Activated T-cell treated with anti-CD3 and anti-CD28 coated beads for 4 hours (primary cell): ENCODE measurements at places on chromosomes 2 and 18.

DNA sequence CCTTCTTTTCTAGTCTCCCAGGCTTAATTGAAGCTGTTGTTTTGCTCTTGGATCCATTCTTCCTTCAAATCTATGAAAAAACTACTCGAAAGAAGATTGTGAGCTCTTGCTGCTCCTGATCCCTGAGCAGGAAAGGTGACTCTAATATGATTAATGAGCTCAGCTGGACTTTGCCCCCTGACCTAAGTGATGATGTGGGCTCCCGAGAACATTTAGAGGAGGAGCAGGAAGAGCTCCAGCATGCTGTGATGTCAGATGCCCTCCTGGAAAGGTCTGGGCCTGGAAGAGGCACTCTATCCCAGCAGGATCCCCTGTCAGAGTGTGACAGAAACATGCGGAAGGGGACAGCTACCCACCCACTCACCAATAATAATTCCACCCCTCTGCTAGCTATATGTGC, 117.9 kb upstream of the PELI1 start:
- DNase-seq = no peak

- DNase-seq = no peak
These were observed 7.7 kb upstream of the AMMECR1L start for GRCh38 chr2:127893494-127893893.

DNA sequence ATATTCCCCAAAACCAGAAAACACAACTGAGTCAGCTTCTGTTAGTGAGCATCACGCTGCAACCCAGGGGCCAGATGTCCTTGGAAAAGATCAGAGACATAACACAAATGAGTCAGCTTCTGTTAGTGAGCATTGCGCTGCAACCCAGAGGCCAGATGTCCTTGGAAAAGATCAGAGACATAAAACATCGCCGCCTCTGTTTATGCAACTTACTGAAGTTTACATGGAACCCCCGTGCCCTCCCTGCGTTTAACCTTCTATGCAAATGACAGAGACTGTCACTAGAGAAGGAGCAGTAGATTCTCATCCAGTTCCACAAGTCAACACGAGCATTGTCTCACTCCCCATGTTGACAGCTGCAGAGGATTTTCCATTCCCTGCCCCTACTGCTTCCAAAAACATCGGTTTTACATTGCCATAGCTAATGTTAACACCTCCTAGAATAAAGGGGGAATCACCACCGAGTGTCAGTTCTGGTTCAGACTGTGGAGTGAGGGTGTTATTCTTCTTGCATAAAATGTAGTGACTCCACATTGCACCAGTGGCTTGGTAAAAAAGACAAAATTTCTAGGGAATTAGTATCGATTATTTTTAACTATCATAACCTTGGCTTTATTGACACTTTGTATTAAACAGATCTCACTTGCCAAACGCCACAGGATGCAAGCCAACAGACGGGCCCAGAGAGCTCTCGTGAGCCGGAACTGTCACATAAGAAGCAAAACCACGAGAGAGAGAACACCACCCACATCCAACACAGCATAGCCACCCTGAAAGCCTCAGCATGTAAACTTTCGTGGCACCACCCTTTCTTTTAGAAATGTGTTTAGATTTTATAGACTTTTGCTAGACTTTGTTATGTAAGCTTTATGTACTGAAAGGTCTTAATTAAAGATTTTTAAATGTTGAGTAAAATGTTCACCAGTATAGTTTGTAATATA, 87.7 kb downstream of the SH3YL1 start:
- DNase-seq = peak; percentile 30

GRCh38 chr2:218517434-218518206, 50.5 kb downstream of the USP37 start:
- DNase-seq = no peak

DNA sequence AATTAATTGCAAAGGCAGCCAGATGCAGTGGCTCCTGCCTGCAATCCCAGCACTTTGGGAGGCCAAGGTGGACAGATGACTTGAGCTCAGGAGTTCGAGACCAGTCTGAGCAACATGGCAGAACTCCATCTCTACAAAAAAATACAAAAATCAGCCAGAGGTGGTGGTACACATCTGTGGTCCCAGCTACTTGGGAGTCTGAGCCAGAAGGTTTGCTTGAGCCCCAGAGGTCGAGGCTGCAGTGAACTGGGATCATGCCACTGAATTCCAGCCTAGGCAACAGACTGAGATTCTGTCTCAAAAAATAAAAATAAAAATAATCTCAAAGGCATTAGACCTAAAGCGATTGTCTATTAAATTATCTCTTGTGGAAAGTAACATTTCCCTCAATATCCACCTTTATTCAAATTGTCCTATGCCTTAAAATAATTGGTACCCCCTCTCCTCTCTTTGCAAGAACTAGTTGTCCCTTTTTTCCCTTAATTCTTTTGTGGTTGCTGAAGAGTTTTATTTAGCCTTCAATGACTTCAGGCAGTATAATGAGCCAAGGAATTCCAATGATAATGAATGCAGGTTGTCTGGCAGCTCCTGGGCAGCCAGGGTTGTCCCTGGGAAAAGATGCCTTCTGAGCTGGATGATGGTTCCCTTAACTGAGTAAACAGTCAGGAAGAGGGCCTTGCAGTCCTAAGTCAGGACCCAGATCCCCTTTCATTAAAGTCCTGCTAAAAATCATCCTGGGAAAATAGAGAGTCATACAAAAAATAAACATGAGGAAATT, 32.2 kb downstream of the GPR75 start:
- DNase-seq = no peak

- no peak for DNase-seq
These were observed 319.4 kb upstream of the NCKAP5 start for GRCh38 chr2:133887676-133888040.

- DNase-seq = peak; percentile 86
These were observed 60.6 kb downstream of the SLC16A14 start for GRCh38 chr2:230007931-230008707.

DNA sequence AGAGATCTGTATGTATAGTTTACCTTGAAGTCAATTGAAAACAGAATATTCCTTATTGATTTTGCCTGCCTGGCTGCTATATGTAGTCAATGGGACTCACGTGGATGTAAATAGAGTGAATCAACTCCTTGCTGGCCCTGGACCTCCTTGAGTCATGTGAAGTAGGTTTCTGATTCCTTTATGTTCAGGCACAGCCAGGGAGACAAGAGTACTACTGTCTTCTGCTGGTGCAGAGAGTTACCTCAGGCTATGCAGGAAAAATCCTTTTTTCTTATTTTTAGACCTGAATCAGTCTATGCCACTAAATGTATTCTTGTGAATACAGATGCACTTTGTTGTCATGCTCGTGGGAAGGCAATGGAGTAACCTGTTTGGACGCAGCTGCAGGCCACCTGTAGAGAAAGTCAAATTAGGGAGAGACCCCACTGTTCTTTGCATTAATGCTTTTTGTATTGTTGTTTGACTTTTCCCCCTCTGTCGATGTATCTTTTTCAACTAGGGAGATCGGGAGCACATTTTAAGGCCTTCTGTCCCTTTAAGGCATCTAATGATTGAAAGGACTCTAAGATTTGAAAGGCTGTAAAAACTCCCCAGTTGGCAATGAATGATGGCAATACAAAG, 473.9 kb downstream of the ARHGAP15 start:
- DNase-seq = no peak

- no peak for DNase-seq
These were observed 67.7 kb downstream of the CLIP4 start for GRCh38 chr2:29182920-29183319.

- DNase-seq = no peak
These were observed 9.4 kb downstream of the GPR39 start for GRCh38 chr2:132426033-132426432.

DNA sequence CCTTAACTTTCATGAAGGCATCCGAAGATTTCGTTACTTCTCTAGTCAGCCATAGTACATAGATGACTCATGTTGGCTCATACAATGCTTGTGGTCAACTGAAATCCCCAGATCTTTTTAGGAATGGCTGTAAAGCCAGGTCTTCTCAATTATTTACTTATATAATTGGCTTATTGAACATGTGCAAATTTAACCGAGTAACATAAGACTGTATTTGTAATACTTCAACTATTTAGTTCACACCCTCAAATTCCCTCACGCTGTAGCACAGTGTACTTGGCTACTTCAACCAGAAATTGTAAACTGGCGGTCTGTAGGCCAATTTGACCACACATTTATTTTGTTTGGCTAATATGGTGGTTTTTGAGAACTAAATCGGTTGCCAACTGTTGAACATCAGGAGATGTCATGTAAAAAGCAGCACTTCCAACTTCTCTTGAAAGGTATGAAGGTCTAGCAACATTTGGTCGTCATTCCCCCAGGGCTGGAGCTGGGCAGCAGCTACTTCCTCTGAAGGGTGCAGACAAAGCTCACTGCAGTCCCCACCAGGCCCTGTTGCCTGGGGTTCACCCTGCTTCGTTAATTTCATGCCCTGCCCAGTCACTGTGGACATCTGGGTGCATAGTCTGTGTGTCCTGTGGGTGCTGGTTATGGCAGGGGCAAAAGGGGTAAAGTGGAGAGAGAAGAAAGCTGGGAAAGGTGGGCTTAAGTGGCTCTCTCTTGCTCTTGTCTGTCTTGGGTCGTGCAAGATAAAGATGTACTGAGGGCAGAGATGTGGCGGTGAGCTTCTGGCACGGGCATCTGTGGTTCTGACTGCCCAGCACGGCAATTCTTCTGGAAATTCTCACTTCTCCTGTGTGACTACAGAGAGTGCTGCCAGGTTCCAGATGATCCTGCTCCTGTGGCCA, 3.2 kb upstream of the SH3RF3 start:
- DNase-seq = no peak

- DNase-seq = no peak
These were observed 80.1 kb downstream of the MBP start for GRCh38 chr18:77052297-77052982.

DNA sequence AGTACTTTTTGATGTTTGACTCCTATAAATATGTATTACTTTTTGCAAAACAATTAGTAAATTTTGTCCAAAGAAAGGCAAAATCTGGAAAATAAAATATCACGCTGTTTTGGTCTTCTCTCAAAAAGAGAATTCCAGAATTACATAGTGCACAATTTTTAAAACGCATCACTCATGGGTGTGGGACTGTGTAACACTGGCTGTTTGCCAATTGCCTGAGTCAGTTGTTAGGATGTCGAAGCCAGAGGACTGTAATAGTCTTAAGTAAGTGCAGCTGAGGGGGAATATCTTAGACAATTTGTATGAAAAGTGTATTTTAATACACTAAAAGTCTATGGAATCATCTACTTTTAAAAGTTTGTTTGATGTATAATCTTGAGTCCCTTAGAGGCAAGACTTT, 24.1 kb upstream of the EPHA4 start:
- DNase-seq = no peak

DNA sequence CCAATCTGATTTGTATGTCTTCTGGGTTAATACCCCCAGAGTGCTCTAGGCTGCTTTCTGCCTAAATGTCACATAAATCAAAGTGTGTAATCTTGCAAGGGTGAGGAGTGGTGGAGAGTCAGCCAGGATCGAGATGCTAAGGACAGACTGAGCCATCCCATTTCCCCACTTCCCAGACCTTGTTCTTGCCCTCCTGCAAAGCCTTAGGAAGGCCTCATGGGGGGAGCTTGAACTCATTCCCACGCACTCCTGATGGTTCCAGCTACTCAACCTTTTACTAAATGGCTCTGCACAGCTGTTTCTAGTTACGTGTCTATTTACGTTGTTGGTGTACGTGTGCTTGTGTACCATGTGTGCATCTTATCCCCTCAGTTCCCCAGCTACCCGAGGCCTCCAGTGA, 423.6 kb upstream of the TNP1 start:
- DNase-seq = no peak

- no peak for DNase-seq
These were observed 53.4 kb downstream of the AAK1 start for GRCh38 chr2:69589973-69590652.

GRCh38 chr2:185970148-185970852, 231.7 kb downstream of the FSIP2 start:
- DNase-seq = no peak

DNA sequence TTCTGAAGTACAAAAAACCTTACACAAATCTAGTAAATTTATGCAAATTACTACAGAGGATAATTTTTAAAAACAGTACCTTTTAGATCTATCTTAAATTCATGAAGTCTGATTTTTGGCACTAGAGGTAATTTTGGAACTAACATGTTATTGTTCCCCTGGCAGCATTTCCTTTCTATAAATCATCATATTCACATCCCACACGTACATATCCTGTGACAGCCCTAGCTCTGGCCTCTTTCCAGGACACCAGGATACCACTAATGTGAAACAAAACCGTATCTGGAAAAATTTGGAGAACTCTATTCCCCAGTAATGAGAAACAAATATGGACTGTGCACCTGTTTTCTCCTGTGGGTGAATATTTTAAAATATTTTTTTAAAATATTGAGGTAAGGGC, 14.0 kb upstream of the BIRC6 start:
- DNase-seq = no peak

DNA sequence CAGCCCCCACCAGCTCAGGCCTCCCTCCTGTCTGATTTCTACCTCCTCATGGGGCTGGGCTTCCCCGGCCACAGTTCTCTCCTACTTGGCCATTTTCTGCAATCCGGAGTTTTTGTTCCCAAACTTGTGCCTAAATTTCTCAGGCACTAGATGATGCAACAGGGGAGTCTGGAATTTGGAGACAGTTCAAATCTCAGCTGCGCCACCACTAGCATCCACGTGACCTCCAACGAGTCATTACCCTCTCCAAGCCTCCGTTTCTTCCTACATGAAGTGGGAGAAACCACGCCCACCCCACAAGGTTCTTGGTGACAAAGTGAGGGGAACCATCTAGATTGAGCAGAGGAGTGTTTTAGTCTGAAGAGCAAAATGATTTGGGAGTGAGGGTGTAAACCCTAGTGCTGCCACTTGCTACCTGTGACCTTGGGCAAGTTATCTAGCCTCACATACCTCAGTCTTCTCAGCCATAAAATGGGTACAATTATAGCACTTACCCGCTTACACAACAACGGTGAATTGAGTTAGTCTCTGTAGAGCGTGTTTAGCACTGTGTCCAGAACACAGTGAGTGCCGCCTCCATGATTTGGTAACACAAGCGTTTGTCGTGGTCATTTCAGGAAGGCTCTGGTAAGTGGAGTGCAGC, 61.4 kb upstream of the ASAP2 start:
- DNase-seq = no peak
